ENCODE measurements at places on chromosomes 12 and 14.
A peak's percentile ranks its signal among the peaks of the same experiment; 100 is the strongest.

DNA sequence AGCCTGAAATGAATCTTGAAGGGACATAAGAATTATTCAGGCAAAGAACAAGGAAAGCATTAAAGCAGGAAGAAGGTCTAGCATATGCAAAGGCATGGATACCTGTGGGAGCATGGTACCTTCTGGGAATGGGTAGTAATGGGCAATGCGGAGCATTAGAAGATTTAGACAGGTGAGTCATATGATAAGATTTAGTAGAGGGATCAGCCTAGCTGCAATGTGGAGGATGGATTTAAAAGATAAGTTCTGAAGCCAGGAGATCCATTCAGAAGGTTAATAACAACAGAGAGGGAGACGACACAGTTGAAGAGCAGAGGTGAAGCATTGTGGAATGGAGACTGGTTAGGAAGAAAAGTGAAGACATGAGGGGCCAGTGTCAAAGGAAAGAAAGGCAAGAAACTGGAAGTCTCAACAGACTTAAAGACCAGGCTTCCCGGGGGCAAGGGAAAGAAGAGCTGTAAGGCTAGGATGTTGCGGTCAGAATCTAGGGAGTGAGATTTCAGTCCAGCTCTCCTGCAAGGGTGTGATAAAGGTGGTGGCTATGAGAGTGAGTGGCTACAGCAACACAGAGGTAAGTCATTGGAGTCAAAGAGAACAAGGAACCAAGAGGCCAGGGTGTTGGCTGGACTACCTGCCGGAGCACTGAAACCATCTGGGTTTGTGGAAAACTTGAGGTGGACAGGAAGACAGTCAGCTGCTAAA is 5.6 kb upstream of the STAT6 start:
- no peak for DNase-seq

DNA sequence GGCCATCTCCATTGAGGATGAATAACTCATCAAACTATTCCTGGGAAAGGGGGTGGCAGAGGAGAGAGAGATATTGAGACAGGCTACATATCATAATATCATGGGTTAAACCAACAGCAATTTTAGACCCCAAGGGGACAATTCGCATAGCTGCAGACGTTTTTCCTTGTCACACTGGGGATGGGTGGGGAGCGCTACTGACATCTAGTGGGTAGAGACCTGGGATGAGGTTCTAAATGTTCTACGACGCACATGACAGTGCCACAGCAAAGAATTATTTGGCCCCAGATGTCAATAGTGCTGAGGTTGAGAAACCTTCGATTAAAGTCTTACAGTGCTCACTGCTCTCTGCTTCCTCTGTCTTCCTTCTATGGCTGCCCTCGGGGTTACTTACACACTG is 425.6 kb downstream of the NRXN3 start:
- DNase-seq = peak; percentile 21

DNA sequence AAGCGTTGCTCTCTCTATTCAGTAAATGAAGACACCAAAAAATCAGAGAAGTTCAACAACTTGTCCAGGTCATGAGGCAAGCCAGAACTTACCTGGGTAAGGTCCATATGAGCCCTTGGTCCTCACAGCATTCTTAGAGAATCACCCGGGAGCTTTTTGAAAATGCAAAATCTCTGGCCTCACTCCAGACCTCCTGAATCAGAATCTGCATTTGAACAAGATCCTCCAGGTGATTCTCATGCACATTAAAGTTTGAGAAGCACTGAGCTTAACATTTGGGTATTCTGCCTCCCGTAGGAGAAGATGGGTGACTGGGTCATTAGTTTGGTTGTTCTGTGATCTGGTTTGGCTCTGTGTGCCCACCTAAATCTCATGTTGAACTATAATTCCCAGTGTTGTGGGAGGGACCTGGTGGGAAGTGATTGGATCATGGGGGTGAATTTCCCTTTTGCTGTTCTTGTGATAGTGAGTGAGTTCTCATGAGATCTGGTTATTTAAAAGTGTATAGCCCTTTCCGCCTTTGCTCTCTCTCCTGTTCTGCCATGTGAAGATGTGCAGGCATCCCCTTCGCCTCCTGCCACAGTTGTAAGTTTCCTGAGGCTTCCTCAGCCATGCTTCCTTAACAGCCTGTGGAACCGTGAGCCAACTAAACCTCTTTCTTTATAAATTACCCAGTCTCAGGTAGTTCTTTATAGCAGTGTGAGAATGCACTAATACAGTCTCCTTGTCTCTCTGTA is 221.2 kb downstream of the RAD51B start:
- DNase-seq = no peak

GRCh38 chr12:9619411-9620179 is 11.9 kb upstream of the KLRB1 start:
- DNase-seq = no peak

- no peak for DNase-seq
These were observed 125.4 kb downstream of the CAND1 start for GRCh38 chr12:67394550-67394949.

DNA sequence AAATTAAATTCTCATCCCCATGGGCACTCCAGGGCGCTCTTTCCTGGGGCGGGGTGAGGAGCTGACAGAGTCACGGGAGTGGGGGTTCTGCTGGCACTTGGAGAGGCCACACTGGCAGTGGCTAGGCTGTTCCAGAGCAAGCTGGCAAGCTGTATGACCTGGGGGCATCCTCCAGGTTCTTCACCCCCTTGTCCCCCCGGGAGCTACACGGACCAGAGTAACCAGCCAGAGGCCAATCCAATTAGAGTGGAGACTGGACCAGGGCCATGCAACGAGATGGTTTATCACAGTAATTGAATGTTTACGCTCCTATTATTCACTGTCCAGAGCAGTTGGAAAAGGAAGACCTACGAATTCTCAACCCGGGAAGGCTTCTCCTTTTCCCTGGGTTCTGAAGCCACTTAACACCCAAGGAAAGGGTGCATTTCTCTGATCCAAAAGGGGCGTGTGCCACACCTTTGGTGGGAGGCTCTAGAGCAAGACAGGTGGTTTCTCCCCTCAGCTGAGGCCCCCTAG is 43.8 kb upstream of the PNMA1 start:
- no peak for DNase-seq

DNA sequence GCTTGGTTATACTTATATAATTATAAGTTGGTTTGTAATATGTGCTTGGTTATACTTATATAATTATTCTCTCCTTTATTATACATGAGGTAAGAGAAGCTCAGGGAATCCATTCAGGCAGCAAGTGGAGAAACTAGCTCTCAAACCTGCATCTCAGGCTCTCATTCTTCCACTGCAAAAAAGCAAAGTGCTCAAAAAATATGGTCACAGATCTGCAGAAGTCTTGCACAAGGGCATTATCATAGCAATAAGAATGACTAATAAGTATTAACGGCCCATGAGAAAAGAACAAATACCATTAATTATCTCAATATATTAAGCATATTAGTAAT is 476 bp upstream of the TRAFD1 start:
- DNase-seq = no peak

Data from putamen (tissue), 1 donor.